ENCODE measurements at places on chromosomes 13 and 19.
A peak's percentile ranks its signal among the peaks of the same experiment; 100 is the strongest.

- no peak for DNase-seq
Measured at GRCh38 chr13:75715601-75716523, 79.7 kb downstream of the LMO7 start.

GRCh38 chr13:46296921-46297320 is 85.2 kb downstream of the LRRC63 start:
- DNase-seq, result peak; percentile 24

DNA sequence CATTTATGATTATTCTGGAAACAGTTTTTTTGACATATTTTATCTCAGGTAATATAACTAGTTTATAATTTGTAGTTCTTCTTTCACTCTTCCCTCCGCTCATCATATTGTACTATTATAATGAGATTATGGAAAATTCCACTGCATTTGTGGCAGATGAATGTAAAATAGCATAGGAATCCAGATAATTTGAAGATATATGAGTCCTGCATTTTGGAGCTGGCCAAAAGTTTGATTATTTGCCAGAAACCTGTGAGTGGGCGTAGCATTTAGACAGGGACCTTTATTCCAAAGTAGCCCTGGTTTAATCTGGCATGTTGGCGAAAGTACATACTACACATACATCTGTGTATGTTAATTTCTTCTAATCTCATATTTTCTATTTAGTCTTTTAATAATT is 65.2 kb downstream of the FNDC3A start:
- no peak for DNase-seq

GRCh38 chr13:60931858-60932546 is 483.6 kb downstream of the PCDH20 start:
- DNase-seq, result no peak

DNA sequence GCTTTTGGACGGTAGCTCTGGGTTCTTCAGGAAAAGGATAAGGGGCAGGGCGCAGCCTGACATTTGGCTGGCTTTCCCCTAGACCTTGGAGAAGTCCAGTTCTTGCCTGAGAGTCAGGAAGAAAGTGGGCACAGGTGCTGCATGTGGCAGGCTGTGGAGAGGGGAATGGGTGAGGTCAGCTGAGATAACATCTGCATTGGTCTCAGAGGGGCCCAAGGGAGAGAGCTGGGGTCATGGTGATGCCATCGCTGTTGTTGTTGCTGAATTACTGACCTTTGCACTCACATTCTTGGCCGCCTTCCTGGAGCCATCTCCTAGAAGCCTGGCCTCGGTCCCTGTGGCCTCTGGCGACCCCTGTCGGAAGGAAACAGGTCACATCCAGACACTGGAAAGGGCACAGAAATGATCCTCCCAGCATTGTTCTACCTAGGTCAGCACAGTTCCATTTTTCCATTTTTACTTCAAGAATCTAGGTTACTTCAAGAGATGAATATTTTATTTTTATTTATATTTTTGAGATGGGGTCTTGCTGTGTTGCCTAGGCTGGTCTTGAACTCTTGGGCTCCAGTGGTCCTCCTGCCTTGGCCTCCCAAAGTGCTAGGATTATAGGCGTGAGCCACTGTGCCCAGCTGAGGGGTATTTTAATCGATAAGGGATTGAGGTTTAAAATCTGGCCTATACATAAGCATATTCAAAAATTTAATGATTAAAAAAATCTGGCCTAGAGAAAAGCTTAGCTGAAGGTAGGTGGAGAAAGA is 6.5 kb upstream of the LIPE start:
- peak; percentile 85 for DNase-seq

GRCh38 chr13:49976314-49977258 is 20.3 kb upstream of the TRIM13 start:
- DNase-seq, result peak; percentile 67

DNA sequence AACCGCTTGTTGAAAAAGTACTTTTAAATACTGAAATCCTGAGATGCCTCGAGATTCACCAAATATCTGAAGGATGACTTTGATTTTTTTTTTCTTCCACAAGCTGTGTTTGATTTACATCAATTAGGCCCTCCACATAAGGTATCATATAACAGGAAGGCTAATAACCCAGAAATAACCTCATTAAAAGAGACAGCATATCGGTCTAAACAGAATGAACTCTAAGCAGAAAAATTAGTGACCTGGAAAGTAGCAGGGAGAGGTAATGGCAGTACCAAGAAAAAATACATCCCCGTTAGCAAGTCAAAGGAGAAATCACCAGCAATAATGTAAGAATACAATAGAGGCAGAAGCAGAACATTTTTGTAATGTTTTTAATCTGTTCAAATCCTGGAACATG is 452.4 kb upstream of the TSHZ3 start:
- DNase-seq, result no peak

DNA sequence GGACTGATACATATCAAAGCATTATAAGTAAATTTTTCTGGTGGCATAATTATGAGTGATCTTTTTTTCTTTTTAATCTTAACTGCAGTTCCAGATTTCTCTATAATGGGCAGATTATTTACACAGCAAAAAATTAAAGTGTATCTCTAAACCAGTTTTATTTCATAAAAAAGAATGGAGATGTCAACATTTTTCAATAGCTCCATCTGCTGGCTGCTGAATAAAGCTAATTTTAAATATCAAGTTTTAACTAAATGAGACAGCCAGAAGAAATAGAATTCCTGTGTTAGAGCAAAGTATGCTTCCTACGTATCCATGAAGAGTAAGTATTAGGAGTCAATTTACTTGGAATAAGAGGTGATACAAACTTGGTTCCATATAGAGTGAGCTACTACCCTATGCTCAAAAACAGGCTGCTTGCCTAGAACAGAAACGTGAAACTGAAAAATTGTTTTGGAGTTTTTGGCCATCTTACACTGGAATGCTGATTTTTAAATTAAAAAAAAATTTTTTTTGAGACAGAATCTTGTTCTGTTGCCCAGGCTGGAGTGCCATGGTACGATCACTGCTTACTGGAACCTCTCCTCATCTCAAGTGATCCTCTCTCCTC is 5.0 kb upstream of the PDS5B start:
- DNase-seq, result no peak

DNA sequence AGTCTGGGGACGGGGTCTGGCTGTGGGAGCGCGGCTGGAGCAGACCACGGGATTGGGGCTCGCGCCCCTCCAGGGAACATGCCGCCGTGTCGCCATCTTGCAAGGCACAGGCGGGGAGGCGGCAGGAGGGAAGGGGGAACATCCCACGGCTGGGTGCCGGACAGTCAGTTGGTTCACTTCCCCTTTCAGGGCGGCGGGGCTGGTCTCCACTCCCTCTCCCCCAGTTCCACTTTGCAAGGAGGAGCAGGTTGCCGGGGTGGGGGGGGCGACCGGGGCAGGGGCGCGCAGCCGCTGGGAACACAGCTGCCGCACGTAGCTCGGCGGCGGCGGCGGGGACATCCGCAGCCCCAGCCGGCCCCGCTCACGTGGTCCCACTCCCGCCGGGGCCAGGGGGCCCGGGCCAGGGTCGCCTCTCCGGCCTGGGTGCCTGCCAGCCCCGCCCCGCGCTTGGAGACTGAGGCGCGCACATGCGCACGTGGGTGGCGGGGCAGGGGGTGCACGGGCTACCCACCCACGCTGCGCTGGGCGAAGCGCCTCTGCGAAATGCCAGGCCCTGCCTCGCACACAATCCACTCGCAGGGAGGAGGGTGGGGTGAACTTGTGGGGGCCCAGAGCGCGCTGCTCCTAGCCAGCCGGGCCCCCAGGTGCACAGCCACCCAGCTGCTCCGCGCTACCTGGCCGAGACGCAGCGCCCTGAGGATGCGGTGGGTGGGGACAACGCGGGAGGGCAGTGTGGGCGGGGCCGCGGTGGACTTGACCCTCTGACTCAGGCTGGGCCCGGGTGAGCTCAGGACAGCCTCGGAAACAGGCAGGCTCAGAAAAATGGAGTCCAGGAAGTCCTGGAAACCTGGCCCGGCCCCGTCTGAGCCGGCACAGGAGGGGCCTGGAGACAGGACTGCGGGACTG is 6.4 kb downstream of the KLF16 start:
- DNase-seq, result peak; percentile 56

- no peak for DNase-seq
Measured at GRCh38 chr19:29532956-29533355, 7.2 kb downstream of the VSTM2B start.

GRCh38 chr19:34226036-34226435 is 28.3 kb upstream of the GARRE1 start:
- DNase-seq, result no peak

GRCh38 chr13:51738226-51738905 is 65.6 kb downstream of the DHRS12 start:
- no peak for DNase-seq

DNA sequence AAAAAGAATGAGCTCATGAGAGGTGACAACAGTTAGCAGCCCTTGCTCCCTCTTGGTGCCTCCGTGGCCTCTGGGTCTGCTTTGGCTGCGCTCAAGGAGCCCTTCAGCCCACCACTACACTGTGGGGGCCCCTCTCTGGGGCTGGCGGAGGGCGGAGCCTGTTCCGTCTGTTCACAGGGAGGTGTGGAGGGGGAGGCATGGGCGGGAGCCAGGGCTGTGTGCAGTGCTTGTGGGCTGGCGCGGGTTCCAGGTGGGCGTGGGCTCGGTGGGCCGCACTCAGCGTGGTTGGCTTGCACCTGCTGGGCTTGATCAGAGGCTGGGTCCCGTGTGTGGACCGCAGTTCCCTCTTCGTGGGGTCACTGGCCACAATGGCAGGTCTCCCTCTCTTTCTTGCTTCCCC is 953.4 kb upstream of the PRR20A start:
- no peak for DNase-seq

GRCh38 chr19:15178629-15179308 is 22.0 kb downstream of the NOTCH3 start:
- no peak for DNase-seq

DNA sequence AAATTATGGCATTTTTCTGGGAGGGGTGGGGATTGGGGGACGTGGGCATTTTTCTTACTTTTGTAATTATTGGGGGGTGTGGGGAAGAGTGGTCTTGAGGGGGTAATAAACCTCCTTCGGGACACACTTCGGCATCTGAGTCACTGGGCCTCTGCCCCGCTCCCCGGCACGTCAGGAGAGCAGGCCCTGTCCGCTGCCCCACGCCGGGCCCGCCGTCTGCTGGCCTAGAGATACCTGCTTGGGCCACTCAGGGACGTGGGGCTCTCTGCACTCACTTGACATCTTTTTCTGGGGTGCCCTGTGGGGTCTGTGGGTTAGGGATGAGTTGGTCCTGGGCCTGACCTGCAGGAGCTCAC is 3.5 kb upstream of the FTL start:
- no peak for DNase-seq

Data from ELF-1 (cell line).